ENCODE measurements at places on chromosomes 1 and 21.
A peak's percentile ranks its signal among the peaks of the same experiment; 100 is the strongest.

GRCh38 chr1:228743405-228743804, 8.1 kb downstream of the RHOU start:
- DNase-seq, result no peak

GRCh38 chr1:33560680-33561079, 88.2 kb downstream of the ZSCAN20 start:
- no peak for DNase-seq

- DNase-seq, result no peak
These were observed 16.2 kb upstream of the OR2T10 start for GRCh38 chr1:248613742-248614141.

- DNase-seq, result no peak
These were observed 21.7 kb downstream of the ETNK2 start for GRCh38 chr1:204130178-204130577.

DNA sequence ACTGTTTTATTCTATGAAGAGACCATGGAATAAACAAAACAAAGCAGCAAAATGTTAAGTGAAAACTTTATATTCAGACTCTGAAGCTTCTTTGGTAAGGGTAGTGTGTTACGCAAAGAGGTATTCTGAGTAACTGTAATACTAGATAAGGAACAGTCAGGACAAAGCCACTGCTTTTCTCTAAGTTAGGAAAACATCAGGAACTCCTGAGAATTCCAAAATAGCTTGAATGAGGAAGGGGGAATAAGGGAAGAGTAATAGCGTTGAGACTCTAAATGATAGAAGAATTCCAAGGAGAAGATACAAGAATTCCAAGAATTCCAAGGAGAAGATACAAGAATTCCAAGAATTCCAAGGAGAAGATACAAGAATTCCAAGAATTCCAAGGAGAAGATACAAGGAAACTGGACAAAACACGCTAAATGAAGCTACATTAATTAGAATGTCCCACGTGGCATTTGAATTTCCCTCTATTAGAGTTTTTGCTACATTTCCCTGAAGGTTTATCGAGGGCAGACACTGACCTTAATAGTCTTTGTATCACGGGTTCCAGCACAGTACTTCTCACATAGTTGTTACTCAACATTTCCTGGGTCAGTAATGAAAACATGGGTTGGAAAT, 71.5 kb downstream of the SMYD3 start:
- no peak for DNase-seq

- DNase-seq, result no peak
These were observed 10.1 kb upstream of the CTPS1 start for GRCh38 chr1:40969445-40969844.

- no peak for DNase-seq
These were observed 343.6 kb downstream of the PTPRU start for GRCh38 chr1:29579821-29580425.

- no peak for DNase-seq
These were observed 57.6 kb downstream of the WLS start for GRCh38 chr1:68174738-68175113.

DNA sequence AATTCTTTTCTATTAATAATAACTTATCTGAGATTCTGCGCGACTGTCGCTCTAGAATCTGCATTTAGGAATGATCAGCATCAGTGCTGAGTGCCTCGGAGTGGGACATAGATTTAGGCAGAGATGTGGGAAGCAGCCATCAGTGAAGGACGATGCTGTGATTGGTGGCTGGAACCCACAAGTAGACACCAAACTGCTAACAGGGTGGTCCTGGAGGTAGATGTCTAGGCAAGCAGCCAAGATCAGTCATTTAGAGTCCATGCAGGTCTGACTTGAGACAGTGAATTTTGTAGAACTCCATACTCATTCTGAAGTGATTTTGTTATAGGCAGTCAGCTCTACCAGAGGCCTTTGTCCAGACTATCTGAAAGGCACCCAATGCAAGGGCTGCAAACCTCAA, 51.8 kb upstream of the LYST start:
- DNase-seq, result no peak

GRCh38 chr1:5994713-5995621, 2.7 kb upstream of the NPHP4 start:
- no peak for DNase-seq

GRCh38 chr1:58447886-58448285, 98.6 kb downstream of the OMA1 start:
- no peak for DNase-seq

GRCh38 chr1:208185801-208186231, 58.4 kb downstream of the PLXNA2 start:
- DNase-seq, result no peak

DNA sequence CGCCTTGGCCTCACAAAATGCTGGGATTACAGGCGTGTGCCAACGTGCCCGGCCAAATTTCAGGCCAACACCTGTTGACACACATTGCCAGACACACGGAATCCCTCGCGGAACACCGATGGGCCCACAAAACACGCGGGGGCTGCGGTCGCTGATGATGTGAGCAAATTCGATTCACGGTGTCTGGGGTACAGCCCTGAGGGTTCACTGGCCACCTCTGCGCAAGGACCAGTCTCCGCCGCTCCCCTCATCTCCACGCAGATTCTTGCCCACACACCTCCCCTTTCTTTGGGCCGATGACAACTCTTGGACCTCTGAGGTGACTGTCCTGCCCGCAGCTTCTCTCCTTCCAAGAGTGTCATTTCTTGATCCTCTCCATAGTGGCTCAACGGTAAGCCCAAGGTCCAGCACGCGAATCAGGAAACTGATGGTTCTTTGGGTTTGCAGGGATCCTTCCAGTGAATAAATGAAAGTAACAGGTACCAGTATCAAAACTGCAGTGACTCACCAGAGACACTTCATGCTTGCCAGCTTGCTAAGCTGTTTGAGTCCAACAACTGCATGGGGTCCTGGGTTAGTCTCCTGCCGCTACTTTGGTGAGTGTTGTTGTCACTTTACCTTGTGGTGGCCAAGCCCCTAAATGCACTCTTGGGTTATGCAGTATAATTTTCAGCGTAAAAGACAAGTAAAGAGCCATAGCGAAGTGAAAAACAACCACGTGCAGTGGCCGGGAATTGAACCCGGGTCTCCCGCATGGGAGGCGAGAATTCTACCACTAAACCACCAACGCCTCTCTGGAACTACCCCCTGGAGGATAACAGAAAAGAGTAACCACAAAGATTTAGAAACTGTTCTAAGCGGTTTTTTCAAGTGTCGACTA, 11.0 kb upstream of the RNU1-3 start:
- DNase-seq, result no peak

- DNase-seq, result peak; percentile 9
These were observed at the start of gene HEYL for GRCh38 chr1:39639305-39640130. TSS of gene HEYL (minus strand) at chr1:39639643. CDS start at chr1:39639625, 18 bp downstream.

- DNase-seq, result peak; percentile 69
These were observed at the start of gene SLC16A1 for GRCh38 chr1:112955773-112956543. TSS of gene SLC16A1 (minus strand) at chr1:112956196. CDS start at chr1:112929308, 26,888 bp downstream.

GRCh38 chr1:14996133-14997050, 157.2 kb upstream of the TMEM51 start:
- DNase-seq, result no peak

GRCh38 chr21:31397515-31397926, 53.5 kb upstream of the TIAM1 start:
- no peak for DNase-seq

DNA sequence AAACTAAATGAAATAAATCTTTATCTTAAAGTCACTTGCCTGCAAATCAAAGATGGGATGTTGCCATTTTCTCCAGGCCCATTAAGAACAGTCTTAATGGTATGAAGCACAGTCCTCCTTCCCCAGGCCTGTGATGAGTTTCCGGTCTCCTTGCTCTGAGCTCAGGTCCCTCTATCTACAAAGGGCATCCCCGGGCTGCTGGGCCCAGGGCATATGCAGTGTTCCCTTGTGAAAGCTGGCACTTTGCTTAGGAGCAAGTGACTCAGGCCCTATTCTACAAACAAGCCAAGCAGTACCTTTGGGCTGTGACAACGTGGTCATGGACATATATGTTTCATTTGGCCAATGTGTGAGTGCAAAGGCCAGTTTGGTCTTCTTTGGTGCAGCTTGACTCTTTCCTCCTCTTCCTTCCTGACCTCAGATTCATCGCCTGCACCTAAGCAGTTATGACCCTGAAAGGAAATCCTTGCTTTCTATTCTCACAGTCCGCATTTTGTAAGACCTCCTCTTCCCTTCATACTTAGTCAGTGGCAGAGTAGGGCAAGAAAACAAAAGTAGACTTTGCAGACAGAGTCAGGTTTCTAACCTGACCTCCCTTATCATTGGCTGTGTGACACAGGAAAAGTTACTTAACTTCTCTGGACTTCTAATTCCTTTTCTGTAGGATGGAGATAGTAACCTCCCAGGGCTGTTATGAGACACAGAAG, 109.5 kb downstream of the ERG start:
- DNase-seq, result no peak

GRCh38 chr1:145871994-145872924, 13.4 kb upstream of the PIAS3 start:
- no peak for DNase-seq

- no peak for DNase-seq
These were observed 85.4 kb downstream of the IGSF21 start for GRCh38 chr1:18192974-18193373.

GRCh38 chr1:196295766-196296165, 312.5 kb downstream of the KCNT2 start:
- no peak for DNase-seq

GRCh38 chr1:72285074-72285425, 2.7 kb upstream of the NEGR1 start:
- DNase-seq, result no peak

- DNase-seq, result no peak
These were observed 20.1 kb downstream of the FMO4 start for GRCh38 chr1:171334024-171334640.

GRCh38 chr1:46248122-46248920, 758 bp downstream of the RAD54L start:
- DNase-seq, result no peak

- no peak for DNase-seq
These were observed 108.0 kb upstream of the DPYD start for GRCh38 chr1:98028800-98029199.

- no peak for DNase-seq
These were observed 38.7 kb downstream of the ELF3 start for GRCh38 chr1:202049129-202049528.

- DNase-seq, result no peak
These were observed 145.2 kb downstream of the SYT2 start for GRCh38 chr1:202564958-202565495.

GRCh38 chr1:30323841-30324240, 399.5 kb downstream of the MATN1 start:
- no peak for DNase-seq

DNA sequence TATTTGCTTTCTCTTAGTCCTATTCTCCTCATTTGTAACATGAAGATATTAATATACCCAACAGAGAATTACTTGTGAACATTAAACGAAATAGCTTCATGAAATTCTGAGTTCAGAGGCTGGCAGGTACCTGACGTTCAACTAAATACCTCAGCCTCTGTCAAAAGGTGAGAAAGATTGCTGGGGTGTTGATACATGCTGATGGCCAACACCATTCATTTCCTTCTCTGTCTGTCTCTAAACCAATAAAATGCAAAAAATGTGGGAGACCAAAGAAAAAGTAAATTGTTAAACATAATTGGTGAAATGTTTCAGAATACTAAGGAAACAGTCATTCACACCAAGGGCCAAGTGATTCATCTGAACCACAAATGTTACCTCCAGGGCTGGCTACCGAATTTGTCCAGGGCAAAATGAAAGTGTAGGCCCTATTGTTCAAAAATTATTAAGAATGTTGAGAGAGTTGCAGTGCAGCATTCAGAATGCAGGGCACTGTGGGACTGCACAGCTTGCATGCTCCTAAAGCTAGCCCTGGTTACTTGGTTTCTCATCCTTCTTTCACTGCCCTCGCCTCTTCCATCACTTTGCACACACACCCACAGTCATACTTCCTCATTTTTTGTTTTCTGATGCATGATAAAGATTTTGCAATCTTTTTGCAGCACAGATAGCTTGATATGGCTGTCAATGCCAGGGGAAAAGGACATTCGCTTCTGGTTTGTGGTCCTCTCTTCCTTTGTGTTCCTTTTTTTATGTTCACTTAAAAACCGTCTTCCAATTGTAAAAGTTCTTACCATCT, 414.3 kb upstream of the NR5A2 start:
- DNase-seq, result no peak

DNA sequence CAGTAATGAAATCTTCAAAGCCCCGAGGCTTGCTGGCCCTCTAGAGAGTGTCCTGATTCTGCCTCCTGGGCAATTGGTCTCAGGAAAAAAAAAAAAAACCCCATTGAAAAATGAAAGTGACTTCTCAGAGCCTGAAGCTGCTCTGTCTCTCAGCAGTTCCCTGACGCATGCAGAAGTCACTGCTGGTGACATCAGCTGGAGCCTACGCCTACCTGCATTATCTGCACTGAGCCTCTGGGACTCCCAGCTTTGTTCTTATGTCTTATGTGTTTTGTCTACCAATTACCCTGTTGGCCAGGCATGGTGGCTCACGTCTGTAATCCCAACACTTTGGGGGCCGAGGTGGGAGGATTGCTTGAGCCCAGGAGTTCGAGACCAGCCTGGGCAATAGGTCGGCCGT, 10.1 kb upstream of the SLC25A33 start:
- DNase-seq, result no peak

GRCh38 chr21:33199100-33199464, 30.7 kb upstream of the IFNAR2 start:
- DNase-seq, result no peak

DNA sequence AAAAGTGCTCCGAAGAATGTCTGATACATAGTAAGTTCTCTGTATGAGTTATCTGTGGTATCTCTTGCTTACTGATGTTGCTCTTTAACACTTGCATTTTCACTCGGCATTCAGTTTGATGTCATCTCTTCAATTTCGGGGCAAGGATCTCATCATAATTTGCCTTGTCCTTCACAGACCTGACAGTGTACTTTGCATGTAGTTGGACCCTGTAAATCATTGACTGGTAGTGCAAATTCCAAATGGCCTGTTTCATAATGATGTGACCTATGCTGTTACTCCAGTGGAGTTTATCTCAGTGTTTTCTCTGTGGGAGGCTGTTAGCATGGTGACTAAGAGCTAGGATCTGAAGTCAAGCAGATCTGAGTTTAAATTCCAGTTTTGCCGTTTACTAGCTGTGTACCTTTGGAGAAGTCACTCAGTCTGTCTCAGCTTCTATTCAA, 34.2 kb upstream of the ABCD3 start:
- DNase-seq, result no peak

GRCh38 chr1:178537382-178538090, 24.6 kb downstream of the TEX35 start:
- no peak for DNase-seq

GRCh38 chr1:85581802-85582686, 1.5 kb downstream of the CCN1 start:
- DNase-seq, result no peak

DNA sequence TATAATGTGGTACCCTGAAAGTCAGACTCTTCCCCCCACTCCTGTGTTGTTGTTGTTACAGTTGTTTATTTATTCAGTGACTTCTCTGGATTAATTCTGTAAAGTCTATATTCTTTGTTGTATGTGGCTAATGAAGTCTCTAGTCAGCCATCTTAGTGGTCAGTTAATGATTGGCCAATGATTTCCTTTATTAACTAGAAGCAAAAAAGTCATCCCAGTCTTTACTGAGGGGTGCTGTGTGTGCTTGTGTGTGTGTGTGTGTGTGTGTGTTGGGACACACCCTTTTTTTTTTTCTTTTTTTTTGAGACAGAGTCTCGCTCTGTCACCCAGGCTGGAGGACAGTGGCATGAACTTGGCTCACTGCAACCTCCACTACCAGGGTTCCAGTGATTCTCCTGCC, 37.3 kb upstream of the HYI start:
- no peak for DNase-seq

- DNase-seq, result no peak
These were observed 10.6 kb upstream of the OLIG2 start for GRCh38 chr21:33015096-33015495.

GRCh38 chr1:171741872-171742576, at the start of gene VAMP4:
TSS of gene VAMP4 (minus strand) at chr1:171742065. CDS start at chr1:171738414, 3,651 bp downstream.
- peak; percentile 58 for DNase-seq

- DNase-seq, result no peak
These were observed 1.7 kb downstream of the AKT3 start for GRCh38 chr1:243848165-243848857.

All from stimulated activated CD4-positive, alpha-beta T cell treated with anti-CD3 and anti-CD28 coated beads, Interleukin-1b, Interleukin-23, amount 100 ng/mL, for 1 hour (primary cell).